ENCODE measurements at places on chromosomes 2 and 18. TPM values are rescaled to one million over a fixed set of nuclear protein-coding genes. Genes with fewer than 3 reads are reported as not detected.

Gene PROKR1
- not detected for total RNA-seq

Gene EPHA4
- total RNA-seq: 13.8 TPM

- no peak overlapping the region for H3K4me3 ChIP-seq
- peaks cover 18% of the 10 kb centered on the region for H3K4me1 ChIP-seq
- no peaks in the 10 kb centered on the region for H3K36me3 ChIP-seq
- H3K27me3 ChIP-seq: no peaks in the 10 kb centered on the region
- no peak for DNase-seq
Measured at GRCh38 chr2:109029490-109030201, 40.6 kb upstream of the EDAR start.

GRCh38 chr2:237305579-237305978 is 108.4 kb downstream of the COL6A3 start:
- no peak overlapping the region for H3K4me3 ChIP-seq
- no peaks in the 10 kb centered on the region for H3K36me3 ChIP-seq
- no peak for DNase-seq
- H3K27ac ChIP-seq: no peak overlapping the region
- no peaks in the 10 kb centered on the region for H3K4me1 ChIP-seq
